ENCODE measurements at places on chromosomes 4 and X. TPM values are rescaled to one million over a fixed set of nuclear protein-coding genes. Genes with fewer than 3 reads are reported as not detected.

GRCh38 chr4:8901335-8901734, 29.7 kb upstream of the HMX1 start:
- no peak for DNase-seq

- no peak for DNase-seq
Observed at GRCh38 chr4:158161551-158162354, 11.1 kb downstream of the GASK1B start.

- DNase-seq: no peak
Observed at GRCh38 chr4:146071390-146071789, 104.1 kb upstream of the LSM6 start.

The SPINK2 gene
- not detected for total RNA-seq
